ENCODE measurements at places on chromosomes 6 and 20. TPM values are rescaled to one million over a fixed set of nuclear protein-coding genes. Genes with fewer than 3 reads are reported as not detected.
A peak's percentile ranks its signal among the peaks of the same experiment; 100 is the strongest.

The DCDC2 gene
- total RNA-seq, result 0.57 TPM

GRCh38 chr20:22371843-22372242, 212.5 kb downstream of the FOXA2 start:
- DNase-seq, result no peak

The RTEL1 gene
- total RNA-seq, result 36.5 TPM

- DNase-seq, result no peak
These were observed 24.7 kb downstream of the WDR27 start for GRCh38 chr6:169677096-169677495.

DNA sequence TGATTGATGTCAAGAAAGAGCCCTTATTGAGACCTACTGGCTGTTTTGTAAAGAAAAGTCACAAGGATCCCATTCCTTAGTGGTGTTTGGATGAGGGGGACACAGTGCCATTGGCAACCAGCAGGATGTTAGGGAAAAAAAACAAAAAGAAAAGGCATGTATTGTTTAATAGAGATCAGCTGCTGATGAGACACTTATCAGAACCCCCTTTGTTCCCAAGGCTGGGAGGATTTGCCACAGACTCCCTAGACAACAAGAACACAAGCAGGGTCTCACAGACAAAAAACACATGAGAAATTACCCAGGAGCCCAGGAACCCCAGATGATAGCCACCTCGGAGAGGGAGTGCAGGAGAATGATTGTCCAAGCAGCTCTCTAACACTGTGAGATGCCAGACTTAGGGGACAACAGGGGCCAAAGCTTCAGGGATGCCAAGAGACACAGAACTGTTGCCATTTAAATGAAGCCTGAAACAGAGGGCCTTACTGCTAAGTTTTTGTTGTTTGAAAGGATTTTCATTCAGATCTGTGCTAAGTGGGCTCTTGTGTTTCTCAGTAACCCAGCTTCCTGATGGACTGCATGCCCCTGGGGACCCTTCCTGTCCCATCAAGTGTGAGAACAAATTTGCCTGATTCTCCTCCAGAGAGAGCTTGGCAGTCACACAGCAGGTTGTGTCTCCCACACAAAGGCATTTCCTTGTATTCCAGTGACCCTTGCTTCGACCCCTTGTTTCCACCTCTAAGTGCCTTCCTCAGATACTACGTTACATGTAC, 48.7 kb upstream of the HEY2 start:
- peak; percentile 79 for DNase-seq

The LY6G6C gene
- total RNA-seq, result 0.24 TPM

DNA sequence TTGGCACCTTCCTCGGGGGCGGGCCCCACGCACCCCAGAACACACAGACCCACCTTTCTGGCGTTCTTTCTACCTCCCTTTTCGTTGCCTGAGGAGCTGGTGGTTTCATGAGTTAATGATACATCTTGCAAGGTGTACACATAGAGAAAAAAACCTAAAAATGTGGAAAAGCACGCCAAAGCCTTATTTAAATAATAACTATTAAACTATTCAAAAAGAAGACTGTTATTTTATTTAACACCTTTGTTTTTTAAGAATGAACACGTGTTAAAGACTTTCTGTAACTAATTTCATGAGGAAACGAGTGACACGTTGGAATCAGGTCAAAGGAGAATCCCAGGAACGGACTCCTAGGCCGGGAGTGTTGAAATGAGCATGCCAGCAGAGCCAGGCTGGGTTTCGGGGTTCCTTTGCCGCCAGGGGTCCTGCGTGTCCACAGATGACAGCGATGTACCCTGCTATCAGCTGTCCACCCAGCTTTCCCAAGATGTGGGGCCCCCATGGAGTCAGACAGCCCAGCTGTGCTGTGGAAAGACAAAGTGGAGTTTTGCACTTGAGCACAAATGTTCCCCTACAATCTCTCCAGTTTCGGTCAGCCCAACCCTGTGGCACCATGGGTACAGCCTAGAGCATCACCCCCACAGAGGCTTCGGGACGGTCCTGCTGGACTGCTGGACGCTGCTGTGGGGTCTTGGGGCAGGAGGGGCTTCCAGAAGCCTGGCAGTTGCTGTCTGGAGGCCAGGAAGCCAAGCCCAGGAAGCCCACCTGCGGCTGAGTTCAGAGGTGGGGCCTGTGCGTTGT, 16.1 kb downstream of the SLC17A9 start:
- no peak for DNase-seq

The TM9SF4 gene
- total RNA-seq, result 62.3 TPM

DNA sequence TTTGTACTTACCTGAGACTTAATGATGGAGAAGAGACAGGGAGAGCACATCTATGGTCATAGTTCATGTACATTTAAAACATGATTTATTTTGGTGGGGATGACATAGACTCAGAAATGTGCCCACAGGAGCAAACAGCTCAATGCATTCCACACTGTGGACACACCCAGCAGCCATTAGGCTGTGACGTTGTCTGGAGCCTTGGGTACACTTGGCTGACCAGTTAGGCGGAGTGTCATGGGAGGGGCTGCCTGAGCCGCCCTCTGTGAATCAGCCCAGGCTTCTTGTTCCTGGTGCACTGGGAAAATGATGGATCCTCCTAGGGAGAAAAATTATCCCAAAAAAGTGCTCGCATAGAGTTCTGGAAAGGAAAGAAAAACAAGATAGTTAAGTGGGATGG, 231.0 kb upstream of the GMDS start:
- no peak for DNase-seq

The WFDC10B gene
- not detected for total RNA-seq

DNA sequence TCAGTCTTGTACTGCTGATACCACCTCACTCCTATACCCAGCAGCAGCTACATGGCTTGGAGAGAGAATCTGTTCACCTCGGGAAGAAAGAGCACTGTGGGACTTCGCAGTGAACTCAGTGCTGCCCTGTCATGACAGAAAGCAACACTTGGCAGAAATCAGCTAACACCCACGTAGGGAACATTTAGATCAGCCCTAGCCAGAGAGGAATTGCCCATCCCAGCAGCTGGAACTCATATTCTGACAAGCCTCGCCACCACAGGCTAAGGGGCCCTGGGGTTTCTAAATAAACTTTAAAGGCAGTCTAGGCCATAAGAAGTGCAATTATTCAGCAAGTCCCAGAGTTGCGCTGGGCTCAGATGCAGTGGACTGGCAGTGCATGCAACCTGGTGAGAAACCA, 1266.8 kb downstream of the GRIK2 start:
- no peak for DNase-seq

The CASS4 gene
- total RNA-seq, result not detected

GRCh38 chr20:4344670-4345069, 329.3 kb upstream of the RNF24 start:
- no peak for DNase-seq

- no peak for DNase-seq
These were observed 198.6 kb downstream of the UST start for GRCh38 chr6:148945301-148946021.

GRCh38 chr20:23966927-23967615, 21.5 kb downstream of the GGTLC1 start:
- DNase-seq, result no peak

The RAD21L1 gene
- not detected for total RNA-seq

- no peak for DNase-seq
These were observed 98.8 kb downstream of the HAO1 start for GRCh38 chr20:7841291-7841970.

The TFAP2A gene
- total RNA-seq, result 2.6 TPM

- no peak for DNase-seq
These were observed 221.3 kb downstream of the QKI start for GRCh38 chr6:163635731-163636364.

The OPRL1 gene
- total RNA-seq, result 0.90 TPM

DNA sequence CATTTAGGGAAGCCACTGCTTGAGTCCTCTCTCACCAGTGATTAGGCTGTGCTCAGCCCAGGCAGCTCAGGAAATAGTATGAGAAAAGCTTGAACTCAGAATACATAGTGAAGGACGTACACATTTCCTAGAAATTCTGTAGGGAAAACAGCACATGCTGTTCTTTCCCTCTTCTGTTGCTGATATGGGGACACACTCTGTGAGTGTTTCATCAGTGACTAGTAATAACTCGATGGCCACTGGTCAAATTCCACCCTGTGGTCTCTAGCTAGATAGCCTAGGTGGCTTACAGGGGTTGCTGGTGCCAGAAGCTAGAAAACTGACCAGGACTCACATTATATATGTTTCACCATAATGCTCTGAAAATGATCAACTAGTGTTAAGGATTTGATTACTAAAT, 259.8 kb upstream of the SOX4 start:
- no peak for DNase-seq

GRCh38 chr6:71489736-71490135, 201.1 kb downstream of the OGFRL1 start:
- DNase-seq, result peak; percentile 42

The AKAP7 gene
- 7.6 TPM for total RNA-seq

- DNase-seq, result no peak
These were observed 20.8 kb downstream of the DUSP22 start for GRCh38 chr6:313087-313486.

- DNase-seq, result no peak
These were observed 73.9 kb upstream of the MLIP start for GRCh38 chr6:54037277-54037779.

DNA sequence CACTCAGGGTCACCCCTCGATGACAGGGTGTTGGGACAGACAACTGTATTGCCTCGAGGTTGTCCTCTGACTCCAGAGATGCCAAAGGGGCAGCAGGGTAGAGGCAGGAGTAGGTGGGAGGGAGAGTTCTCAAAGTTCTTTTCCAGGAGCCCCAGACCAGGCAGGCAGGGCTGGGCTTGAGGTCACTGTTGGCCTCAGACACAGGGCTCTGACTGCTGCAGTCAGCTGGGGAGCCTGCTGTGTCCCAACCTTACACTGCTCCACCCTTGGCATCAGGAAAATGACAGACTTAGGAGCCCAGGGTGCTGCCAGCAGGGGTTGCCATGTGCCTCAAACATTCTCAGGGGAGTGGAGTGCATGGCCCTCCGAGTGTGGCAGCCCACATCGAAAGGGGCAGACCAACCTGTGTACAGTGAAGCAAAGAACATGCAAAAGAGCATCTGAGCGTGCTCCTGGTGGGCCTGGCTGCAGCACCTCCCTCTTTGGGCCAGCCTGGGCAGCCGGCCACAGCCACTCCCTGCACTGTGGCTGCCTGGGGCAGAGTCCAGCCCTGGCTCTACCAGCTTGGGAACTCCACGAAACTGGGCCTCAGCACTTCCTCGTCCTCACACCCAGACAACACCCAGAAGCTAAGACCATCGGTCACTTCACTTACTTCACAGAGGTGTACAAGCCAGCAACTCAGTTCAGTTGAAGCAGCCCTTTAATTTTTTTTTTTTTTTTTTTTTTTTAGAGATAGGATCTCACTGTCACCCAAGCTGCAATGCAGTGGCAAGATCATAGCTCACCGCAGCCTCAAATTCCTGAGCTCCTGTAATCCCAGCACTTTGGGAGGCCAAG, 24.0 kb downstream of the C6orf132 start:
- DNase-seq, result no peak

- DNase-seq, result no peak
These were observed 275.2 kb downstream of the GMDS start for GRCh38 chr6:1970151-1970561.

- DNase-seq, result no peak
These were observed 706.3 kb downstream of the TFAP2A start for GRCh38 chr6:9708600-9708999.
